ENCODE measurements at places on chromosomes 11 and 22. TPM values are rescaled to one million over a fixed set of nuclear protein-coding genes. Genes with fewer than 3 reads are reported as not detected.

GRCh38 chr22:27639248-27640086, 162.1 kb downstream of the MN1 start:
- DNase-seq: no peak

Gene HTR3A
- not detected for polyA plus RNA-seq

- DNase-seq: no peak
These were observed 155.8 kb downstream of the C11orf91 start for GRCh38 chr11:33544593-33545373.

GRCh38 chr11:20374741-20375300, 11.3 kb downstream of the HTATIP2 start:
- no peak for DNase-seq

Gene POU2AF1
- polyA plus RNA-seq: not detected

Gene BCO2
- 2.1 TPM for polyA plus RNA-seq

DNA sequence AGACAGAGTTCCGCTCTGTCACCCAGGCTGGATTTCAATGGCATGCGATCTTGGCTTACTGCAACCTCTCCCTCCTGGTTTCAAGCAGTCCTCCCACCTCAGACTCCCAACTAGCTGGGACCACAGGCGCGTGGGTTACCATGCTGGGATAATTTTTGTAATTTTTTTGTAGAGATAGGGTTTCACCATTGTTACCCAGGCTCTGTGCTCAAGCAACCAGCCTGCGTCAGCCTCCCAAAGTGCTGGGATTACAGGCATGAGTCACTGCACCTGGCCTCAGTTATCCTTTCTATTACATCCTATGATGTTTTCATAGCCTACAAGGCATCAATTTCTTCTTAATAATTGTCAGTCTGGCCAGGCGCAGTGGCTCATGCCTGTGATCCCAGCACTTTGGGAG, 36.5 kb downstream of the LRRC74B start:
- no peak for DNase-seq

GRCh38 chr11:105577641-105578040, 32.2 kb upstream of the GRIA4 start:
- DNase-seq: no peak

Gene HBB
- polyA plus RNA-seq: 736 TPM

Gene RGL4
- polyA plus RNA-seq: 40.6 TPM

DNA sequence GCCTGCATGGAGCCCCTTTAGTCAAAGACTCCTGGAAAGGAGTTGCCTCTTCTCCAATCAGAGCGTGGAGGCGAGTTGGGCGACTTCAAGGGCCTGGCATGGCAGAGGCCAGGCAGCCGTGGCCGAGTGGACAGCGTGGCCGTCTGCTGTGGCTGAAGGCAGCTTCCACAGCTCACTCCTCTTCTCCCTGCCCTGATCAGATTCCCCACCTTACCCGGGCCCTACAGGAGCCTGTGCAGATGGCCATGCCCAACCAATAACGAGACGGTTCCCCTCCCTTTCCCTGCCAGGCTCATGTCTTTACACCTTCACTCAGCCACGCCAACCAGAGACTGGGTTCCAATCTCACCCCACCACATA, 20.0 kb upstream of the SLC22A12 start:
- no peak for DNase-seq

Gene BACE1
- polyA plus RNA-seq: 0.04 TPM
